ENCODE measurements at places on chromosomes 6 and 20.

DNA sequence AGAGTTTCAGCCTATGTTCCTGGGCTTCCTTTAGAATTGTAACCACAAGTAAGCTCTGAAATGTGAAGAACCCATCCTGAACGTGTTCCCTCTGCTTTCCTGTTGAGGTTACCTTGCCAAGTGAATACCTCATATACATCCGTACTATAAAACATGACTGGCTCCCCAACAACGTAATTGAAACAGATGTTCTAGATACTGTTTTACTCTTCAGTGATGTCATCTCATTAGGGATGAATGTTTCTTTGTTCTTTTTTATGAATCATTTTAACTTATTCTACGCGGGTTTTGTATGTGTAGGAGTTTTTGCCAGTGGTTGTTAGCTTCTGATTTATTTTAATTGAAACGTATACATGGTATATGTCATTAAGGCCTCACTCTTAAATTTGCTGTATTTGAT, 166.8 kb downstream of the SAMD5 start:
- DNase-seq = no peak

- DNase-seq = no peak
Observed at GRCh38 chr6:154705471-154706113, 27.6 kb upstream of the SCAF8 start.

GRCh38 chr6:7726416-7727085, 652 bp downstream of the BMP6 start:
- DNase-seq = peak; percentile 36

DNA sequence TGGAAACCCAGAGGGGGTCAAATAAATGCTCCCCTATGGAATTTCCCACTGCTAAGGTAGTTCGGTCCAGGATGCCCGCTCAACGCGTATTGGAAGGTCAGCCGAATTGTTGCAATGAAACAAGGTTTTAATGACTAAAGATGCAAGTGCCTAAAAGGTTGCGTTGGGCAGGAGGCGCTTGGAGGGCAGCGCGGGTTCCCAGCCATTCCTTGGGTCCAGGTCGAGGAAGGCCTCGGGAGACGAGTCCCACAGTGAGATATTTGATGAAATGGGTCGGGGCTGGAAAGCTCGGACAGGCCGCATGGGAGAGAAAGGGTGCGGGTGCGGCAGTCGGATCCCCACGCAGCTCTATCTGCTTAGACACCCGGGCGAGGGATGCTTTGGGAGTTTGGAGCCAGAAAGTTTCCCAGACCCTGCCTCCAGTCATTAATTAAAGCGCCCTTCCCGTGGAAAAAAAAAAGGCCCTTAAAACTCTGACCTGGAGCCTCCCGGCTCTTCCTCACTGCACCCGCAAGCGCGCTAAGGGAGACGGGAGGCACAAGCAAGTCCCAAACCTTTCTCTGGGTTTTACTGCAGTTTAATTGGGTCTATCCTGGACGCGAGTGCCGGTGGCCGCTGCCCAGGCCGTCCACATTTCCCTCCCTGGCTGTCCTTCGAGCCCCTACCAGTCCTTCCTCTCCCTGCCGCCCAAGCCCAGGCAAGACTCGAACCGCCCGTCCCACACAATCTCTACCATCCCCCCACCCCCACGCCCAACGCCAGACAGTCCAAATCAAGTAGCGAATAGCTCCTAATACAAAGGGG, 24.2 kb downstream of the TFAP2A start:
- DNase-seq = no peak

- no peak for DNase-seq
Observed at GRCh38 chr6:17962436-17963031, 24.9 kb downstream of the KIF13A start.

- DNase-seq = no peak
Observed at GRCh38 chr6:39812853-39813533, 20.8 kb downstream of the DAAM2 start.

Measured in HEK293T (cell line).